ENCODE measurements at places on chromosomes 6 and 20.

GRCh38 chr6:15327271-15327670, 81.4 kb downstream of the JARID2 start:
- DNase-seq = no peak

GRCh38 chr6:34709386-34709785, 12.8 kb upstream of the ILRUN start:
- DNase-seq = peak; percentile 92

- DNase-seq = peak; percentile 54
Measured at GRCh38 chr6:37566111-37566949, 66.6 kb upstream of the CCDC167 start.

DNA sequence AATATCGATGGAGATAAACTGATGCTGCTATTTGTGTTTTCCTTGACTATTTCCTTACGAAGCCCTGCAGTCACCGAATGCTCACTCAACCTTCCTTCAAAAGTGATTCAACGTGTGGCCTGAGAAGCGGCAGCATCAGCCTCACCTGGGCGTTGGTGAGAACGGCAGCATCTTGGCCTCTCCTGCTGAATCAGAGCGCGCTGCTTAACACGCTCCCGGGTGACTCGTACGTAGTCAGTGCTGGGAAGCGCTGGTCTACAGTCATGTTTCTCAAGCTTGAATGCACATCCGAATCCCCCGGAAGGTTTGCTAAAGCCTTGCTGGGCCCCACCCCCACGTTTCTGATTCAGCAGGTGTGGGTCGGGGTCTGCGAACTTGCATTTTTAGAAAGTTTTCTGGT, 214.1 kb upstream of the RREB1 start:
- no peak for DNase-seq

DNA sequence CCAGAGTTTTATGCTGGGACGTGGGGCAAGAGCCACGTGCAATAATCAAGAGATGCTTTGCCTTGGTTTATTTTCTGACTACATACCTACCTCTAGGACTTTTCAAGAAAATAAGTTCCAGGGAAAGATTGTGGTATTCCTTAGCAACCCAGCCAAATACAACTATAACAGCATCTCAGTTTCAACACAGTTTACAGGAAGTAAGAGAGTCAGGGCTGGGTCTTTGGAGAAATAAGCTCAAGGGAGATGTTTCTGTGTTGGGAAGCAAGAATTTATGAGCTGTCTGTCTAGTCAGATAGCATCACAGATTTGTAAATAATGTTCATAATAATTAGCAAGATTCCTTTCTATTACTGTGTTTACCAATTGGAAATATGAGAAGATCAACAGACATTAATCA, 35.1 kb downstream of the MAP3K5 start:
- DNase-seq = no peak

DNA sequence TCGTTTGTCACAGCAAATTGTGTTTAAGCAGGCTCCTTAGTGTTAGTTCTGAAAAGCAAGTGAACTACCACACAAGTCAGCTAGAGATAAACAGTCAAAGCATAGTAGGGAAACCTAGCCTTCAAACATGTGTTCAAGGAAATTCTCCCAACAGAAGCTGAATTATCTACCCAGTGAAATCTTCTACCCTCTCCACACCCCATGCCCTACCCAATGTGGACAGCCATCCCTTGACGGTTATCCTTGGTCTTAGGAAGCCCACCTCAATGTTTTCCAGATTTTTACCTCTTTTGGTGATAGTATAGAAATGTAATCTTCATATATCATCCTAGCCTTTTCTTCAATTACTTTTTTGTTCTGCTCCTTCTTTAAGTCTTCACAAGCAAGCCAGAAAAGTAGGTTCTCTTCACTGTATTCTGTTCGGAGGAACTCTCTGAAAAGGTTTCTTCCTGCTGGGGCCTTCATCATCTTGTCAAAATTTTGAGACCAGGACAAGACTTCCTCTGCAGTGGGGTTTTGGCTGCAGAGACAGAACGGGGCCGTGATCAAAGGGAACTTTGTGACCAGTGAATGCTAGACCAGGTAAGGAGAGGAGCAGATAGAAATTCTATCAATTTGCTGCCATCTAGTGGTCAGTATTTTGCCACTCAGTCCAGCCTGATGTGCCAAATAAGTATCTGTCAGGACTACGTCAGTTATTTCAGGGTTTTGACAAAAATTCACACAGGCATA, 21.6 kb upstream of the MTRF1L start:
- DNase-seq = peak; percentile 74

DNA sequence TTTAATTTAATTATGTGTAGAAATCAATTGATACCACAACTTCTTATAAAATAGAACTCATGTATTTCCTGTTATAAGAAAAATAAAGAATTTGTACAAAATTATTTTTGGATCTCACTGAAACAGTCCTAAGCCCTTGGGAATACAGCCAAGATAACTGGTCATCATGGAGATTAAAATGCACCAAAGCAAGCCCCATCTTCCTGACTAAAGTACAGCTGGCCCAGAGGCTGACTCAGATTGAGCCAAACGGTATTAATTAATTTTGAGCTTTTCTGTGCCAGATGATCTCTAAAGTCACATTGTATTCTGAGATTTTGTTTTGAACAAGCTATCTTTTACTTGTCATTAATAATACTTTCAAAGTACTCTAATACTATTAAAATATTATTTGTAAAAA, 978.5 kb downstream of the TBC1D32 start:
- no peak for DNase-seq

GRCh38 chr6:160634706-160635105, 29.4 kb downstream of the LPA start:
- no peak for DNase-seq

GRCh38 chr6:75446241-75446880, 47.2 kb downstream of the FILIP1 start:
- no peak for DNase-seq

- no peak for DNase-seq
Measured at GRCh38 chr6:165864925-165865324, 201.9 kb upstream of the PDE10A start.

GRCh38 chr6:163759542-163759941, 345.0 kb downstream of the QKI start:
- no peak for DNase-seq

GRCh38 chr6:6614096-6614982, 25.8 kb downstream of the LY86 start:
- peak; percentile 44 for DNase-seq

GRCh38 chr20:63454731-63455567, 17.5 kb downstream of the KCNQ2 start:
- no peak for DNase-seq

GRCh38 chr20:20791664-20792568, 79.5 kb upstream of the RALGAPA2 start:
- DNase-seq = no peak

- DNase-seq = no peak
Measured at GRCh38 chr20:38299963-38300362, 4.0 kb upstream of the BPI start.
